Activated naive CD8-positive, alpha-beta T cell treated with anti-CD3 and anti-CD28 coated beads, Interleukin-2, amount 50 U/mL, for 24 hours (primary cell): ENCODE measurements at places on chromosomes 7 and 10.

DNA sequence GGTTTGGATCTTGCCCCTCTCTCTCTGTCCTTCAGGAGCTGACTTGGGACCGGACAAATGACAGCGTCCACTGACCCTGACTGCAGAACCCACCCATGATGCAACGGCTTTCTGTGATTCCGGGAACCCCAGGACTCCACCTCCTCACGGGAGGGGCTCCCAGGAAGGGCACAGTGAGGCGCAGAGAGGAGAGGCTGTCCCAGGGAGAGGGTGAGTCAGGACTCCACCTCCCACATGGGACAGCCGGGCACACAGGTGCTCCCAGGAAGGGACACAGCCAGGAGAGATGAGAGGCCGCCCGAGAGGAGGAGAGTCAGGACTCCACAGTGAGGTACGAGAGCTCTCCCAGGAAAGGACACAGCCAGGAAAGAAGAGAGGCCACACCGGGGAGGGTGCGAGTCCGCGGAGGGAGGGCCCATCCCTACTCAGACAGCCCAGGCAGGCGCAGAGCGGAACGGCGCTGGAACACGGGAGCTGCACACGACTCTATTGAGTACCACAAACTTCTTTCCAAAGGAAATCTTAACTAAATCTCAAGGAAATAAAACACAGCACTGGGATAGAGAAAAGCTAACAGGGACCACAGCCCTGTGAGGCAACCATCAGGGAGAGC is 162.5 kb downstream of the MAD1L1 start:
- no peaks in the 10 kb centered on the region for H3K27me3 ChIP-seq
- peaks cover 1% of the 10 kb centered on the region for H3K36me3 ChIP-seq
- no peak overlapping the region for H3K27ac ChIP-seq

GRCh38 chr10:58237014-58237834 is 30.5 kb downstream of the IPMK start:
- no peak for DNase-seq
- H3K27ac ChIP-seq = peak overlapping the region; percentile 77
- H3K4me3 ChIP-seq = no peak overlapping the region
- peaks cover 49% of the 10 kb centered on the region for H3K4me1 ChIP-seq

DNA sequence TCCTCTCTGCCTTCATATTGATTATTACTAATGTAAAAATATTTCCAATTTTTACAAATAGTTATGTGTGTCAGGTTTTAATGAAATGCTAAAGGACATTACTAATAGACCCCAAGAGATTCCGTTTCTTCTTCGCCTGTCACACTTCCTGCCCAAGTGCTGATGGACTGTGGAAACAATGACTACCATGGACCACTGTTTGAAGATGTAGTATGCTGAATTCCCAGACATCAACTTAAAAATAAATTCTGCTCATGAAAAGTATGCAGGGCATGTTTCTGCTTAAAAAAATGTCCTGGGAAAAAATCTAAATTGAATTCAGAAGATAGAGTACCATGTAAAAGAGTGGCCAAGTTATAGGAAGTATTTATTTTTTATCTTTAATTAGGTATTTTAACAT is 52.1 kb downstream of the ST7 start:
- H3K4me1 ChIP-seq = peaks cover 51% of the 10 kb centered on the region
- no peak overlapping the region for H3K27ac ChIP-seq
- no peak for DNase-seq
- peaks cover 2% of the 10 kb centered on the region for H3K27me3 ChIP-seq
- H3K4me3 ChIP-seq = no peak overlapping the region
- H3K36me3 ChIP-seq = no peaks in the 10 kb centered on the region

- no peaks in the 10 kb centered on the region for H3K27me3 ChIP-seq
- no peak overlapping the region for H3K27ac ChIP-seq
- DNase-seq = no peak
- H3K36me3 ChIP-seq = peaks cover 2% of the 10 kb centered on the region
- no peaks in the 10 kb centered on the region for H3K4me1 ChIP-seq
Observed at GRCh38 chr7:27548304-27548703, 114.4 kb downstream of the HIBADH start.

DNA sequence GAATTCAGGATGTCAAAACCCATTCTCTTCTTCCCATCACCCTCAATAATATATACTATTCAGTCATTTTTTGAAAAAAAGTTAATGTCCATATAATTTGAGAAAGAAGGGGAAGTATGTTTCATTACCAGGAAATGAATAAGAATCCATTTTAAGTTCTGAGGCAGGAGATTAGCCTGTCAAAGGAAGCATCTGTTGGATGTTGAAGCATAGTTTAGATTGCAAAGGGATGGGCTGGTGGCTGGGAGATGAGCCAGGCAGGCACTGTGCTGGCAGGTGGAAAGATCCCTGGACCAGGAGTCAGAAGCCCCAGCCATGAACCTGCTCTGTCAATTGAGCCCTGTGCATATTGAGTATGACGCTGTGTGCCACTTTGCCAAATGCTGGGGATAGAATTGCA is 48.4 kb upstream of the CRTAC1 start:
- DNase-seq = no peak
- H3K27me3 ChIP-seq = no peaks in the 10 kb centered on the region
- no peak overlapping the region for H3K4me3 ChIP-seq
- no peaks in the 10 kb centered on the region for H3K36me3 ChIP-seq

DNA sequence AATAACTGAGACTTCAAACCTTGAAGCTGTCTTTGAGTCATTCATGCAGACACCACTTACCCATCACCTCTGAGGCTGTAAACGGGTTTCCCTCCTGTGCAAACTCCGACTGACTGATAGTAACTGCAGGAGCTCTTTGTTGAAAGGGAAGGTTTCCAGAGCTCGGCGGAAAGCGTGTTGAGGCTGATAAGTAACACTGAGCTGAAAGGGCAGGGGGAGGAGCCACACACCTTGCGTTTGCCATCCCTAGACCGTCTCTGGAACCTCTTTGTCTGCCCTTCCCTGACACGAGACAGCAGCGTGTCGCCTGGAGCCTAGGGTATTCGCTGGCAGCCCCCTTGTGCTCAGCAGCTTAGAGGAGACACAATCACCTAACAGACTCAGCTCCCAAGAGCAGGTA is 134.0 kb downstream of the PAXIP1 start:
- no peaks in the 10 kb centered on the region for H3K36me3 ChIP-seq
- no peaks in the 10 kb centered on the region for H3K4me1 ChIP-seq
- no peak for DNase-seq

GRCh38 chr7:54546081-54546985 is 4.2 kb downstream of the VSTM2A start:
- H3K4me1 ChIP-seq = no peaks in the 10 kb centered on the region
- H3K36me3 ChIP-seq = no peaks in the 10 kb centered on the region
- H3K4me3 ChIP-seq = no peak overlapping the region
- H3K27me3 ChIP-seq = peaks cover 36% of the 10 kb centered on the region
- peak; percentile 3 for DNase-seq

DNA sequence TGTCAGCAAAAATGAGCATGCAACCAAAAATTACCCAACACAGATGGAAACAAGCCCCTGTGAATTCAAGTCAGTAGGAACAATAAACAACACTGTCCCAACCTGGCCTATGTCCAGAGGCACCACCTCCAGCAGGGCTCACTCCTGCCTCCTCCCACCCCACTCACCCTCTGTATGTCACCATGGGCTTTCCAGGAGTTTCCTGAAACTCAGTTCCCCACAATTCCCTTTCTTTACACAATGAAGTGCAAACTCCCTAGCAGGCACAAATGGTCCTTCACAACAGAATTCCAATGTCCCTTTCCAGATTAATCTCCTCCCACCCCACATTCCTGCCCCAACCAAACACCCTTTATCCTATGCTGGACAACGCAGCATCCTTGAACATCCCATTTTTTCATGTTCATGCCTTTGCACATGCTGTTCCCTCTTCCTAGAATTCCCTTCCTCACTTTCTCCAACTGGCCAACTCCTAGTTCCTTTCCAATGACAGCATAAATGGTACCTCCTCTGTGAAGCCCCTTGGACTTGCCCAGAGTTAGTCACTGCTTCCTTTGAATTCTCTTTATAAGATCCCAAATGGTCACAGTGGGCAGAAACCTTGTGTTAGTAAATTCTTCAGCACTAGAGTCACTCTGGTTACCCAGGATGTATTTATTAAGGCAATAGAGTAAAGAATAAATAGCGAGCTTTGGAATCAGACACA is 157.5 kb downstream of the SLIT1 start:
- peaks cover 3% of the 10 kb centered on the region for H3K27me3 ChIP-seq
- no peak overlapping the region for H3K27ac ChIP-seq
- no peak for DNase-seq
- H3K4me3 ChIP-seq = no peak overlapping the region
- no peaks in the 10 kb centered on the region for H3K4me1 ChIP-seq

DNA sequence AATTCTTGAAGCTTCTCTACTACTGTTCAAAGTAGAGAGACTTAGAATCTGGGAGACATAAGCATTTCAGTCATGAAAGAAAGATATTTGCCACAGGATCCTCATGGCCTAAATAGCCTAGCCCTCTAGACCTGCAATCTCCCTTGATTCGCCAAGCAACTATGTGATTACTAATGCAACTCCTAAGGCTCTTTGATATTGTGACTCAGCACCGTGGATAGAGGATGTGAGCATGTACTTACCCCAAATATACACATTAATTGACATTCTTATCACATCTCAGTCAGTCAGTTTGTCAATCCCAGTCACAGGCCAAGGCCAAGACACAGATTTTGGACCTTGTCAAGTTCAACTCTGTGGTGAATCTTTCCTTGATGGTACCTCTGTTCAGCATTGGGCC is 42.6 kb downstream of the GPR37 start:
- no peak for DNase-seq
- no peaks in the 10 kb centered on the region for H3K27me3 ChIP-seq
- no peak overlapping the region for H3K27ac ChIP-seq
- H3K4me1 ChIP-seq = no peaks in the 10 kb centered on the region
- H3K36me3 ChIP-seq = no peaks in the 10 kb centered on the region

- no peak for DNase-seq
- H3K27me3 ChIP-seq = peaks cover 57% of the 10 kb centered on the region
- peaks cover 4% of the 10 kb centered on the region for H3K36me3 ChIP-seq
- H3K4me3 ChIP-seq = no peak overlapping the region
- H3K4me1 ChIP-seq = peaks cover 20% of the 10 kb centered on the region
Observed at GRCh38 chr7:97733276-97734161, 1.6 kb downstream of the TAC1 start.

GRCh38 chr7:42494736-42495135 is 257.7 kb upstream of the GLI3 start:
- H3K27ac ChIP-seq = no peak overlapping the region
- H3K36me3 ChIP-seq = no peaks in the 10 kb centered on the region
- peaks cover 2% of the 10 kb centered on the region for H3K4me1 ChIP-seq
- DNase-seq = no peak

DNA sequence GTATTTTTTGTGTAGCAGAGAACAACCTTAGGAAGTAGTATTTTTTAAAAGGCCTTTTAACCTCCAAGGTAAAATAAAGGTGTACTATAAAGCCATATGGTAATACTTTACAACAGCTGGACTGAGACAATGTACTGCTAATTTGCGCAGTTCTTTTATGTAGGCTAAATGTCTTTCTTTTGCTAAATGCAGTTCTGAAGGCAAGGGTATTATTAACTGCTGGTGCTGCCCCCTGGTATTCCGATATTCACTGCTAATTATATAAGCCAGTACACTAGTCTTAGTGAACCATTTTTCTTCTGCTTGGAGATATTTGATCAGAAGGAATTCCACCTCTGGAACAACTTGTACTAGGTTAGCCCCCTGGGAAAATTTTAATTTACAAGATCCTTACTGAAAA is 272.0 kb upstream of the FERD3L start:
- H3K4me3 ChIP-seq = no peak overlapping the region
- no peak for DNase-seq
- no peaks in the 10 kb centered on the region for H3K4me1 ChIP-seq
- no peak overlapping the region for H3K27ac ChIP-seq
- no peaks in the 10 kb centered on the region for H3K36me3 ChIP-seq
- no peaks in the 10 kb centered on the region for H3K27me3 ChIP-seq

DNA sequence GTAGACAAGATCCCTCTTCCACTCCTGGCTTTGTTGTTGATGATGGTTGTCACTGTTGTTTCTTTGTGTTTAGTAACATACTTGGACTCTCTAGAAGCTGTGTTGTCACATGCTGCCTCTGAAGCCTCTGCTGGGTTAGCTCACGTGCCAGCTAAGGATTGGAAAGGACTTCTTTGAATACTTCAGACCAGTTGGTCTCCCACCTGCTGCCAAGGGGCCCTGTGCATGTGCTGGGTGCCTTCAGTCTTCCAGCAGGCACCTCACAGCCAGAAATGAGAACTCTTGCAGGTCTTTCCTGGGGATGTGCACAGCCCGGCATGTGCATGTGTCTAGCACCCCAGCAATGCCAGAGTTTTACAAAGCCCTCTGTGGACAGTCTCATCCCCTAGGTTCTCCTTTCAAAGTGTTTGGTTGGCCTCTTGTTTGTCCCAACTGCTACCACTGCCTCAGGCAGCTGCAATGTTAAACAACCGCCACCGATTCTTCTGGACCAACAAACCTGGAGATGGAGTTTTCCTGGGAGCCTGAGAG is 21.7 kb upstream of the NCAPG2 start:
- H3K36me3 ChIP-seq = peaks cover 11% of the 10 kb centered on the region
- H3K4me1 ChIP-seq = no peaks in the 10 kb centered on the region

DNA sequence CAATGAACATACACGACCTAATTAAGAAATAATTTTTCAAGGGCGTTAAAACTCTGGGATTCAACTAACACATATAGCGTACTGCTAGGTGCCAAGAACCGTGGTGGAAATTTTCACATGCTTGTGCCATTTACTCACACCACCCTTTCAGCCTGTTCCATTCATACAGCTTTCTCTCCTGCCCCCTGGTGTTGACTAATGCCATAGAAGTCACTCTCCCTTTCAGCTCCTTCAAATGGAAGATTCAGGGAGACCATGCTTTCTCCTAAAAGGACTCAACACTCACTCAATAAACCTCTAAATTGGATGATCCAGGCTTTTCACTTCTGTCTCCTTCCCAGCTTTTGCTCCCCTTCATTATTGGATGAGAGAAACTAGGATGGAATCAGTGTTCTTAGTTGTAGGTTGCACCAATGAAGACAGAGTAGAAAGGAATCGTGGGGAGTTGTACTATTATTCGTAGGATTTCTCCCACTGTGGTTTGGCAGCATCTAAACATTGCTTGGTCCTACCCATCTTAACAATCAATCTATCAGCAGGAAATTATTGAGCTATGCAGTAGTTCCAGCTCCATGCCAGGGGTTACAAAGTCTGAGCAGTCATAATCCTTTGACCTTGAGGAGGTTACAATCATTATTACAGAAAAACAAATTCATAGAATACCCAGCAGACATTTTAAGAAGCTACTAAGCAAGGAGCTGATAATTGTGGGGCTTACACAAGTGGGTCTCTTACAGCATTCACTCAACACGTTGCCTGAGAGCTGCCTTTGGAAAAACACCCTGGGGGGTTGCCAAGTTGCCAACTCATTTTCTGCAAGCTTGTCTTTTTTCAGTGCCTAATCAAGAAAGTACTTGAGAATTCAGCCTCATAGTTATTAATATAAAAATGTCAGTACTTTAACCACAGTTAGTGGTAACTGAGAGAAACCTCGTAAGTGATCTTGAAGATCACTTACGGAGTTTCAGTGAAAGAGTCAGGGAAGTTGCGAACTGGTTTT is 2.8 kb upstream of the PPP1R3C start:
- peaks cover 13% of the 10 kb centered on the region for H3K4me1 ChIP-seq
- H3K27me3 ChIP-seq = peaks cover 48% of the 10 kb centered on the region
- no peak overlapping the region for H3K4me3 ChIP-seq
- no peak overlapping the region for H3K27ac ChIP-seq

GRCh38 chr10:43231523-43232078 is 35.3 kb downstream of the RASGEF1A start:
- peaks cover 21% of the 10 kb centered on the region for H3K27me3 ChIP-seq
- no peak overlapping the region for H3K4me3 ChIP-seq
- H3K27ac ChIP-seq = no peak overlapping the region
- no peak for DNase-seq

GRCh38 chr7:1898628-1899185 is 228.6 kb downstream of the ELFN1 start:
- no peak for DNase-seq
- peaks cover 3% of the 10 kb centered on the region for H3K36me3 ChIP-seq
- no peak overlapping the region for H3K27ac ChIP-seq
- H3K4me1 ChIP-seq = no peaks in the 10 kb centered on the region
- no peak overlapping the region for H3K4me3 ChIP-seq
